NT2/D1 (cell line): ENCODE measurements at places on chromosomes 2 and 18.
A peak's percentile ranks its signal among the peaks of the same experiment; 100 is the strongest.

GRCh38 chr2:86038291-86039081 is 67.2 kb downstream of the POLR1A start:
- DNase-seq = no peak

DNA sequence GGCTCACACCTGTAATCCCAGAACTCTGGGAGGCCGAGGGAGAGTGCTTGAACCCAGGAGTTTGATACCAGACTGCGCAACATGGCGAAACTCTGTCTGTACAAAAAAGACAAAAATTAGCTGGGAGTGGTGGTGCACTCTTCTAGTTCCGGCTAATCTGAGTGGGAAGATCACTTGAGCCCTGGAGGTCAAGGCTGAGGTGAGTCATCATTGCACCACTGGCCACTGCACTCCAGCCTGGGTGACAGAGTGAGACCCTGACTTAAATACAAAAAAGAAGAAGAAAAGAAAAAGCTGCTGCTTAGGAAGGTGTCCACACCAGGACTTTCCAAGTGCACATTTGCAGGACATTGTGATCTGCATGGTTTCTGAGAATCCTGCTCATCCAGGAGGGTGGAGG is 16.4 kb downstream of the SKOR2 start:
- no peak for DNase-seq

GRCh38 chr2:120851116-120851773 is 115.6 kb downstream of the GLI2 start:
- no peak for DNase-seq

DNA sequence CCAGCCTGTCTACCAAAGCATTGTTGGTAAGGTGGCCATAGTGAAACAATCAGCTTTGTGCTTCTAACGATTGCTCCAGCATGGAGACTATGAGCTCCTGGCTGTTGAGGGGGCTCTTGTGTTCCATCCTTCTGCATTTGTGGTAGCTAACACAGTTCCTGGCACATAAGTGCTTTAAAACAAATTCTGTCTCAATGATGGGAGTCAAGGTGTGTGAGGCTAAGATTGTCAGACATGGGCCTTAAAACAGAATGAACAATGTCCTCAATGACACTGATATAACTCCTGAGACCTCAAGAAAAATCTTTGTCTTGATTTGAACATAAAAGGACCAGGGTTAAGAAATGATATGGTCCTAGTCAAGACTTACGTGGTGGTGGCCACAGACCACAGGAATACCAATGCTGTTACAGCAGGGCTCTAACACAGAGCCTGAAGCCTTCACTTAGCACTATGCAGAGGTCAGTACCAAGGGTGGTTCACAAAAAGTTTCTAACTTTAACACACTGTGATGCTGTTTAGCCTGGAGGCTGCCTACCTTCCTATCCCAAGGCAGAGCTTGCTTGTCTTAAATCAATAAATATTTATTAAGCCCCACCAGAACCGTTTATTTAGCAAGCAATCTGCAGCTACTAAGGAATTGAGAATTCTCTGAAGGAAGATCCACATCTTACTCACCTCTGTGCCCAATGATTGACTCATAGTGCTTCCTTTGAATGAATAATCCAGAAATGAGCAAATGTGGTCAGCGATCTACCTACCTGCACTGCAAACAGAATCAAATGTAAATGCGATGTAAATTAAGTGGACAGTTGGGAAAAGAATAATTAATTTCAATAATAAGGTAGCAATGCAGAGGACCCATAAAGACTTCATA is 35.1 kb downstream of the EVA1A start:
- DNase-seq = no peak

DNA sequence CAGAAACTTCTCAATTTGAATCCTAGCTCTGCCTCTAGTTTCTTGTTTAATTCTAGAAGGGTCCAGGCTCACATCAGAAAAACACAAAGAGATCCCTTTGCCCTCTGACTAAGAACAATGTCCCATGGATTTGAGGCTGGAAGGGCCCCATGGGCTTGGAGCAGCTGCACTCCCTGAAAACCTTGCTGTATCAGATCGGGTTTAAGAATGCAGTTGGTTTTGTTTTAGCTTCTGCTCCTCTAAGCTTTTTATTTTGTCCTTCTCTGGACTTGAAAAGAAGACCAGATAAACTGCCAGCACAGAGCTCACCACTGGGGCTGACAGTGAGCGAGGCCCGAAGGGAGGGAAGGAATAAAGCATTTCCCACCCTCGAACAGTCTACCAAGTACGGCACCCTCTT is 69.2 kb upstream of the WIPF1 start:
- no peak for DNase-seq

GRCh38 chr2:2941205-2941604 is 436.4 kb downstream of the EIPR1 start:
- DNase-seq = no peak

- DNase-seq = no peak
These were observed 168.2 kb downstream of the KCNS3 start for GRCh38 chr2:18046558-18047212.

DNA sequence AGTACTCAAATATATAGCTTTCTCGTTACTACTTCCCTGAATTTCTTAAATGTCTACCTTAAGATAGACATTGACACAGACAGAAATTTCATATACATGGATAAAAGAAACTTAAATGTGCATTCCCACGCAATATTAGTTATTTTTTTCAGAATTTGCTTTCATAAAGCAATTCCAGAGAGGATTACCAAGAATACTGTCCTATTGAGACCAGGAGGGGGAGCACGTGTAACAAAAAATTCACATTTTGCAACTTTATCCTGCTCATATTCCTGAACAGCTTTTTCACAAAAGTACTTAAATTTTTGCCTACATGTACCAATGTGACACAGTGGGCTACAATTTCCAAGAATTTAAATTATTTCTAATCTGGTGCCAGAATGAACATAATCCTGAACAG is 30.7 kb upstream of the ERCC3 start:
- peak; percentile 13 for DNase-seq

GRCh38 chr2:239261356-239261755 is 139.5 kb downstream of the HDAC4 start:
- no peak for DNase-seq

GRCh38 chr2:151730262-151730975 is 3.9 kb downstream of the NEB start:
- DNase-seq = no peak

GRCh38 chr2:238134393-238134785 is 4.1 kb upstream of the KLHL30 start:
- no peak for DNase-seq

DNA sequence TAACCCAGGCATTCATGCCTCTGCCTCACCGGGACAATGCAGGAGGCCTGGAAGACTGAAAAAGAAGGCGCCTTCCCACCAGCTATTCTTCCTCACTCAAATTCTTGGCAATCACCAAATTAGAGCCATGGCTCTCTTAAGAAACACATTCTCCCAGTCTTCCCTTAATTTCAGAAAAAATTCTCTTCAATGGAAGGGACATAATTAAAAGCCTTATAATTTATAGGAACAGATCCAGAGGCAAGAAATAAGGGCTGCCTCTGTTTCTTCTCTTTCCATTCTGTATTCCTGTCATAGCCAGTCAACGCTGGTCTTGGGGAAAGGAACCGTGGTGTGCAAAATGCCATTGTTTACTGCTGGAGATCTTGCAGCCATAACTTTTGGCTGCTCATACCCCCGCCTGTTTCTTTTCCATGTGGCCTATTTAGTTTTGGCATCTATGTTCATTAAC is 32.8 kb downstream of the DTNA start:
- DNase-seq = no peak

GRCh38 chr2:106596844-106597243 is 109.7 kb downstream of the CD8B2 start:
- DNase-seq = no peak

DNA sequence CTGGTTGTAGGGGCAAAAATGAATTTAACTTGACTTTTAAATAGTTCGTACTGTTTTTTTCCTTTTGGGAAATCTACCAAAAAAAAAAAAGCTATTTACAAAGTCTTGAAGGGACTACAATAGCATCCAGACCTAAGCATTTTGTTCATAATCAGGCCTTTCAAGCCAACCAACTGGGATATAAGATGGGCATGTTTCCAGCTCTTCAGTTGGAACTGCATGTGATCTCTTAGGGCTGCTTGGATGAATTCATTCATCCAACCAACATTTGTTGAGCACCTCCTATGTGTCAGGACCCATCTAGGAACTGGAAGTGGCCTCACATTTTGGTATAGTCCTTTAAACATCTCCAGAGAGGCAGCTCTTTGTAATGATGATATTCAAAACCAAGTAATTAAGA is 98.6 kb downstream of the AAK1 start:
- DNase-seq = no peak

GRCh38 chr2:64196963-64197362 is 52.7 kb upstream of the PELI1 start:
- DNase-seq = no peak

GRCh38 chr2:99444222-99444621 is 45.6 kb downstream of the REV1 start:
- no peak for DNase-seq

DNA sequence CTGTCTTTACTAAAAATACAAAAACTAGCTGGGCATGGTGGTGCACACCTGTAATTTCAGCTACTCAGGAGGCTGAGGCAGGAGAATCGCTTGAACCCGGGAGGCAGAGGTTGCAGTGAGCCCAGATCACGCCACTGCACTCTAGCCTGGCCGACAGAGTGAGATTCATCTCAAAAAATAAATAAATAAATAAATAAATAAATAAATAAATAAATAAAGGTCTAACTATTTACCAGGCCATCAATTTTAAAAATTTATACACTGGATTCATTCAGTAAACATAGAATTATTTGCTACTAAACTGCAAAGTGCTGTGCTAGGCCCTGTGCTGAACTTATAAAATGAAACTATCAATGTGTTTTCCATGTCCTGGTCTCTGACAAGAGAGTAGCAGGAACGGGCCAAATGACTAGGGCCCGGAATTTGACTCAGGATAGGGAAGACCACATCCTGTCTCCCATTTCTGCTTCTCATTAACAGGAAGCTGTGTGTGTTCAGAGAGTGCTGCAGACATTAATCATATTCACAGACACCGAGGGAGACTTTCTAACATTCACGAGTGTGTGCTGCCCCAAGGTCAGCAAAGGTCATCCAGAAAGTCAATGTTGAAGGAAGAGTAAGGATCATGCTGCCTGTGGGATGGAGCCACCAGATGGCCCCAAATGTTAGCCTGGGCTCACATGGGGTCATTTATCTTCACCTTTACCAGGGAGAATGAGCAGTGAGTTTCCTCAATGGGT is 95.8 kb downstream of the SPP2 start:
- no peak for DNase-seq

DNA sequence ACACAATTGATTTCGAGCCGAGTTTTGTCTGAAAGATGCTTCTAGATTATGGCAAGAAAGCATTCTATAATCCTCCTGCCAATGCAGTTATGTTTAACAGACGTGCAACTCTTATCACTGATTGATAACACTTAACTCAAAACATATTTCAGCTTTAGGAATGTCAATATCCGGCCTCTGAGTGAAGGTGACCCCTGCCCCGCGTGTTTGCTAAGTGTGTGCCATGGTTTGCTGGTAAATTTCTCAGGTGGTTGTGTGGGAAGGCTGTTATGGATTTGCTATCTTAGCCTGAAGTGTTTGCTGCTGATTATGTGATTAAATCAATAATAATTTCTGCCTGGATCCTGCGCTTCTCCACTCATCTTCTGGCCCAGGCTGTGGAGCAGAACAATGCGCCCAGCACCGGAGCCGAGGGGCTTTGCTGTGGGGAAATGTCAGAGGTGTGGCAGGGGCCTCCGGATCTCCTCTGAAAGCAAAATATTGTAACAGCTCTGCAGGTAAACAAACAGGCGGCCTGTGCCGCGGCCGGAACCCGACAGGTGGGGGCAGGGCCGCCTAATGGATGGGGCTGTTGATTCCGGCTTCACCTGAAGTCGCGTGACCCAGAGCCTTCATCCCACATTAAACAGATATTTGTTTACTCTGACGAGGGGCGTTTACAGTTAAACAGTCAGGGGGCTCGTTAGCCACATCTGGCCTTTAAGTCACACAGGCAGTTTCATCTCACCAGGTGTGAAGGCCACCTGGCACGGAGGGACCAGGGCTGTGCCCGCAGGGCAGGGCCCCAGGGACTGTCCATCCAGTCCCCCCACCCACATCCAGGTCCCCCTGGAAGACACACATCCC is 210.7 kb upstream of the SALL3 start:
- no peak for DNase-seq

DNA sequence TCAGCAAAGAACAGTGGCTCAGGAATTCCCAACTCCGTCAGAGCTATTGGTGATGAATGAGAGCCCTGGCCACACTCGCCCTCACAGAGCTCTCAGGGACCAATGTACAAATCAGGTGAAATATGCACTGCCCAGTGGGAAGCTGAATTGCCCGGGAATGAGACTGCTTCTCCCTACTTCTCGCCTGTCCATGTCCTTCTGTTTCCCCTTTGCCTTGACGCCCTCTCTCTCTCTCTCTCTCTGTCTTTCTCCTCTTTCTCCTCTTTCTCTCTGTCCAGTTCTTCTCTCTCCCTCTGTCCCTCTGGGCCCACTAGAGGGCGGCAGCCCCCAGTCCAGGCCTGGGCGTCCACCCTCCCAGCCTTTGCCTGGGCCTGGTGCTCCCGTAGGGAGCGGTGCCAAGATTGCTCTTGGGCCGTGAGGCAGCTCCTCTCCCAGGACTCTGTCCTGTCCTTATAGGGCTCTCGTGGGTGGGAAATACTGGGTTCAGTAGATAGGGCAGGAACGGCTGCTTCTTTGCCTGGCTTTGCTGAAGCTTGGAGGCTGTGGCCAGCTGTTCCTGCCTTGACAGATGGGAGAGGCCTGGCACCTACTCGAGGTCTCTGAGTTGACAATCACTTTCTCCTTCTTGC is 28.4 kb upstream of the PUM2 start:
- peak; percentile 23 for DNase-seq

- DNase-seq = no peak
These were observed 24.1 kb downstream of the ADNP2 start for GRCh38 chr18:80133124-80133523.

- DNase-seq = peak; percentile 16
These were observed 73.9 kb upstream of the TTC27 start for GRCh38 chr2:32553829-32554432.

DNA sequence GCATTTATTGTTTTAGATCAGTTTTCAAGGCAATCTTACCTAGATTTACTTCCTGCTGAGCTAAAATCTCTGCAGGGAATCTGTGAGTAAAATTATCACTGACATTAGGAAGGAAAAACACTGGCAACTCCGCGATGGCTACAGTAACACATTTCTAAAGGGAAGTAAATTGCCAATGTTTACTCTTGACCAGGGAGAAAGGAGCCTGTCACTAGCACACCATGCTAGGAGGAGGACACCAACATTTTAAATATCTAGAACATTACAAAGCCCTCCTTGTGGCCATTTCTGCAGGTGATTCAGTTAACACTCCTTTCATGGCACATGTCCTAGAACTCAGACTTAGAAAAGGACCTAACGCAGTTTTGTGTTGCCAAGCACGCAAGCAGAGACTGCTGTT is 58.4 kb downstream of the TCF4 start:
- DNase-seq = no peak

- no peak for DNase-seq
These were observed 23.7 kb downstream of the TTLL4 start for GRCh38 chr2:218734190-218734975.

GRCh38 chr2:172704072-172704936 is 31.3 kb upstream of the RAPGEF4 start:
- DNase-seq = peak; percentile 40
